ENCODE measurements at places on chromosomes 12 and 14.

- no peak for DNase-seq
Observed at GRCh38 chr12:26684101-26684500, 148.9 kb downstream of the ITPR2 start.

DNA sequence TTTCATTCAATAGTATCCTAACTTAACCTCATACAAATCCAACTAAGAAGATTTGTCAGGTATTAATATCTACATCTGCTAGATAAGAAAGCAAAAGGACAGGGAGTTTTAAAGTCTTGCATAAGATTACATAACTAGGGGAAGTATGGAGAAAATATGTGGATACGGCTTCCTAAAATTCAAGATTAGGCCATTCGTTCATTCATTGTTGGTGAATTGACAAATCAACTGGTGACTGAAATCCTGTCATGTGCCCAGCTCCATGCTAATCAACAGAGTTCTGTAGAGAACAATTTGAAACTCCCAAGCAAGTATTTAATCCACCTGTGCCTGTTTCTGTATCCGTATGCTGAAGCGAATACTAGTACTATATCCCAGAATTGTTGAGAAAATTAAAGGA lies 260.9 kb upstream of the USP15 start:
- no peak for DNase-seq

DNA sequence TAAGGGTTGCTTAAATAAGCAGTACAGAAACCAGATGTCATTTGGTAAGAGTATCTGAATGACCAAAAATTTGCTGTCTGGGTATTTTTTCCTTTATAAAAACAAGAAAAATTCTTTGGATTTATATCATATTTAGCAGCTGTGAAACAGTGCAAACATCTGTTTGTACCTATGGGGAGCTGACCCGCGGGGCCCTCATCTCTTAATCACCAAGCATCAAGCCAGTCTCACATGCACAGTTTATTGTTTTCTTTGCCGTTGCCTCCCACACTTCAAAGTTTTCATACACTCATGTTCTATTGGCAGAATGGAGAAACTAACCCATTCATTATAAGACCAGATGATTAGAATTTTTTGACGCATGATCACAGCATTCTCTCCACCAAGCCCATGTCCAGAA lies 142.2 kb downstream of the BMP4 start:
- no peak for DNase-seq

DNA sequence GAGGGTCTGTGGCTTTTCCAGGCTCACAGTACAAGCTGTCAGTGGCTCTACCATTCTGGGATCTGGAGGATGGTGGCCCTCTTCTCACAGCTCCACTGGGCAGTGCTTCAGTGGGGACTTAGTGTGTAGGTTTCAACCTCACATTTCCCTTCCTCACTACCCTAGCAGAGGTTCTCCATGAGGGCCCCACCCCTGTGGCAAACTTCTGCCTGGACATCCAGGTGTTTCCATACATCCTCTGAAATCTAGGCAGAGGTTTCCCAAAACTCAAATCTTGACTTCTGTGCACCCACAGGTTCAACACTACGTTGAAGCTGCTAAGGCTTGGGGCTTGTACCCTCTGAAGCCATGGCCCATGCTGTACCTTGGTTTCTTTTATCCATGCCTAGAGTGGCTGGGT lies 40.3 kb downstream of the KTN1 start:
- no peak for DNase-seq

DNA sequence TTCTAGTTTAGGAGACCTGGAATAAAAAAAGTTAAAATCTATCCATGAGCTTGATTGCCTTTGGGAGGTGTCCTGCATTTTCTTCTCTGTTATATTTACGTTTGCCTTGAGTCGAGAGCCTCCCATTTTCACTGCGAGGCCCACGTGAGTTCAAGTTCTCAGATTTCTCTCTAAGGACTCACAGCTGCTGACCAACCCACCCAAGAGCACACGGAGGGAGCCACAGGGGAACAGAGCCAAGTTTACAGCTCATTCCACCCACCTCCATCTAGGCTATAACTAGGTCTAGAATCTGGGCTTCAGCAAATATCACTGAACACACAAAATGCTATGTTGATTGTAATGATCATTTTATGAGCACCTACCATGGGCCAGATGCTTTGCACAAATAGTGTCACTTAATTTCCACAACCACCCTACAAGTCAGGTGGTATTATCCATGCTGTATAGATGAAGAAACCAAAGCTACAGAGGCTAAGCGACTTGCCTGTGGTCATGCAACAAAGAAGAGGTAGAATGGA lies 16.7 kb downstream of the ALDH1L2 start:
- no peak for DNase-seq

DNA sequence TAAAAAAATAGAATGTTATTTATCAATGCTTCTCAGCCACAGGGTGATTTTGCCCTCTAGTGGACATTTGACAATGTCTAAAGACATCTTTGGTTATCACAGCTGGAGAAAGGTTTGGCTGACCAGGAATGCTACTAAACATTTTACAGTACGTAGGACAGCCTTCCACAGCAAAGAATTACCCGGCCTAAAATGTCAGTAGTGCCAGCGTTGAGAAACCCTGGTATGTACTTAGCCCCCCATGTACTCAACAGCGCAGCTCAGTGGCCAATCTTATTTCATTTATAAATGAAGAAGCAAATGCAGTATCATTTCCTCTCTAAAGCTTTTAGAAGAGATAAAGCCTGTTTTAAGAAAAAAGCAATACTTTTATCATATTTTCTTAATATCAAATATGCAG lies 5.8 kb downstream of the MARK3 start:
- DNase-seq = peak; percentile 41

GRCh38 chr14:101929096-101929495 lies 35.3 kb upstream of the DYNC1H1 start:
- DNase-seq = no peak

DNA sequence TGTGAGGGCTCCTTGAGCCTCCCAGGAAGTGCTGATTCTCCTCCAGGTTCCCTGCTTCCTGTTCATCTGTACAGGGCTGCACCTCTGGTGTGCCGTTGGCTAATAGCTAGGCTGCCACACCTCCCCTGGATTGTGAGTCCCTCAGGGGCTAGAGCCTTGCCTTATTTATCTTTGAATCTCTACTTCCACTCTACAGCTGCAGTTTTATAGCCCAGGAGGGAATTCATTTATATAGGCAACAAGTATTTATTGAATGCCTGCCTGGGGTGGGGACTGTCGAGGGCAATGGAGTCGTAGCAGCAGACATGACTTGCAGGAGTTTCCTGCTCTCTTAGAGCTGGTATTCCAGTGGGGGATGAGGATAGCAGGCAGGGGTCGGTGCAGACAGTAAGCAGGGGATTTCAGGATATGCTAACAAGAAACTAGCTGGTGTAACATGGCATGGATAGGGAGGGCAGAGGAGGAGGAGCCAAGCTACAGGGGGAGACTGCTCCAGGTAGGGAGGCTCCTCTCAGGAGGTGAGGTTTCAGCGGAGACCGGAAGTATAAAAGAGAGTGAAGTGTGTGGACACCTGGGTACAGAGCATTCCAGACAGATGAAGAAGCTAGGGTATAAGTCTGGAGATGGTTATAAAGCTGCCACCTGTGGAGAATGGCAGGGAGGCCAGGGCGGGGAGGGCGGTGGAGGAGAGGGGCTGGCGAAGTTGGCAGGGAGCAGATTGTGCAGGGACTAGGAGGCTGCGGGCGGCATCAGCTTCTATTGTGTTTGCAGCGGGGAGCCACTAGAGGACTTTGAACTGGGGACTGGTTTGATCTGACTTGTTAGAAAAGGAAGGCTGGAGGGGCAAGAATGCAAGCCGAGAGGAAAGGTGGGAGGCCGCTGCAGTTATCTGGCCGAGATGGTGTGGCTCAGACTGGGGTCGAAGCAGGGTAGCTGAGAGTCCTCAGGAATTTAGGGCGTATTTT lies 17.2 kb downstream of the USP30 start:
- DNase-seq = no peak

DNA sequence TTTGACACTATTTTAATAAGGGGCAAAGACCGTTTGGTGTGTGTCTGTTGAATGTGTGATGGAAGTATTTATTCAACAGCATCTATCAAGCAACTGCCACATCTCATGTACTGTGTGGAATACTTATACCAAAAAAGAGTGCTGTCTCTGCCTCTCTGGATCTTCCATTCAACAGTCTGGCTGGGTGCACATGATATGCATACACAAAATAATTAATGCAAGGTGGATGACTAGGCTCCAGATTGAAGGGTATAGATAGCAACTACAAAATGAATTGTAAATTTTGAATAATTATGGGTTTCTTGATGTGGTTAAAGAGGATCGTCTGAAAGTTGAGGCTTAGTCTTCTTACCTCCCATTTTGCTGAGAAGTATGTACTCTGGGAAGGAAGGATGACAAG lies 145.9 kb upstream of the OTX2 start:
- no peak for DNase-seq

- DNase-seq = no peak
Observed at GRCh38 chr12:4201333-4202100, 72.0 kb upstream of the CCND2 start.
